ENCODE measurements at places on chromosomes 7 and 10. TPM values are rescaled to one million over a fixed set of nuclear protein-coding genes. Genes with fewer than 3 reads are reported as not detected.

DNA sequence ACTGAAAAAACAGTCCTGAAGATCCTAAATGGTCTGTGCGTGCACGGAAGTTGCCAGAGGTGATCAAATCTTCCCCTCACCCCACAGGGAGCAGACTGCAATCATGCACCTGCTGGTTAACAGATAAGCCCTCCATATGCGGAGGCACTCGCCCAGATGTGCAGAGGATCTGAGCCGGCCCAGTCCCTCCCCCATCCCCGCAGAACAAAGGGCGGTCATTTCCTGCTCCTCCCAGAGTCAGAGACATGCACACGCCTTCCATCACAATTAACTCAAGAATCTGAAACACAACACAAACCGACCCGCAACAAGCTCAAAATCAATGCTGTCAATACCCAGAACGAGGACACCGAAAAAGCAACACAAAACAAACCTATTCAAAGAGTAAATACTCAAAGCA lies 24.2 kb downstream of the CRTAC1 start:
- no peak overlapping the region for H3K4me3 ChIP-seq
- H3K27ac ChIP-seq = no peak overlapping the region
- peaks cover 5% of the 10 kb centered on the region for H3K4me1 ChIP-seq
- no peaks in the 10 kb centered on the region for H3K36me3 ChIP-seq
- no peak for DNase-seq

DNA sequence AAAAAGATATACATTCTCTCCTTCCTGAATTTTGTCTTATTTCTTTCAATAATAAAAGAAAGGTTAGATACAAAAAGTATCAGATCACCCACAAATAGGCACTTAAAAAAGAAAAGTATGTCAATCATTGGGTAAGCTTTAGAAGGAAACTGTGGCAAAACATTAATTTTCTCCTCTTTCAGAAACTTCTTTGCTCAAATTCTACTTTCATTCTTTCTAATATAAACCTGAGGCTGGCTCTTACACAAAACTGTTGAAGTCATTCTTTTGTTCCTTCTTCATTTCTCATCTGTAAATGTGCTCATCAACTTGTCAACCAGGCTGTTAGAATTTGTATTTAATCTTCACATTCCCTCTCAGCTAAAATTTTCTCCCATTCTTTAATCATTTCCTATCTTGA lies 124.6 kb downstream of the LRRN3 start:
- no peak overlapping the region for H3K4me3 ChIP-seq
- DNase-seq = no peak
- H3K36me3 ChIP-seq = peaks cover 6% of the 10 kb centered on the region

The CARD11 gene
- 140 TPM for total RNA-seq

- no peaks in the 10 kb centered on the region for H3K36me3 ChIP-seq
- no peak overlapping the region for H3K4me3 ChIP-seq
- no peaks in the 10 kb centered on the region for H3K27me3 ChIP-seq
- peaks cover 1% of the 10 kb centered on the region for H3K4me1 ChIP-seq
Measured at GRCh38 chr7:134747326-134747725, 32.1 kb upstream of the CALD1 start.
